ENCODE measurements at places on chromosomes 5 and 9.

DNA sequence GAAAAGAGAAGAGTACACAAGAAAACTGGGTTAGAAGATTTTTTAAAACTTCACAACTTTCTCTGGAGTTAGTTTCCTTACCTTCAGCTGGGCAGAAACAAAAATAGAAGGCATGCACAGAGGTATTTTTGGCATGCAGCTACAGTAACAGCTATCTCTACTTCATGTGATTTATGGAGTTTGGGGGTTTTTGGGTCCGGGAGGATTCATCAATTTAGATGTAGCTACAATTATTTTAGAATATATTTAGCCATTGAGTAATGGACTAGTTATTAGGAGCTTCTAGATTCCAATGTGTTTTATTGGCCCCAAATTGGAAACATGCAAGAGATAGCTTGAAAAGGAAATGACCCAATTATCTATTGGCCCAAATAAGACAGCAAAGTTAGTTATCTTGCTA lies 91.6 kb upstream of the TNFAIP8 start:
- no peak for DNase-seq

GRCh38 chr9:130444565-130445221 lies at the start of gene ASS1:
Gene ASS1 (plus strand): TSS chr9:130444961. CDS start chr9:130452229, 7,268 bp downstream.
- no peak for DNase-seq

- no peak for DNase-seq
Observed at GRCh38 chr9:105697871-105698270, 3.5 kb downstream of the TMEM38B start.

DNA sequence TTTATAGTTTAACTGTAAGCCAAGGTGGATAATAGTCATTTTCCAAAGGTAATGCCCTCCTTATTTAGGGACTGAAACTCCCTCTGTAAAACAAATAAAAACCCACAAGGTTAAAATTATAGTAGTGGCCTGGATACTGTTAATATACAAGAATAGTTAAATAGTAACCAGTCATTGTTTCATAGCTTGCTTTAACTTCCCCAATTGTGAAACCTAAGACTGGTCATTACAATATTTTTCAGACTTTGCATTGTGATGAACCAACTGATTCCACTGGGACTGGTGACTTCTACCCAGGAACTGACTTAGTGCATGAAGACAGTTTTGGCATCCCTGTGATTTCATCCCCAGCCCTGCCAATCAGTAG lies 162.6 kb downstream of the SMC2 start:
- DNase-seq = no peak

DNA sequence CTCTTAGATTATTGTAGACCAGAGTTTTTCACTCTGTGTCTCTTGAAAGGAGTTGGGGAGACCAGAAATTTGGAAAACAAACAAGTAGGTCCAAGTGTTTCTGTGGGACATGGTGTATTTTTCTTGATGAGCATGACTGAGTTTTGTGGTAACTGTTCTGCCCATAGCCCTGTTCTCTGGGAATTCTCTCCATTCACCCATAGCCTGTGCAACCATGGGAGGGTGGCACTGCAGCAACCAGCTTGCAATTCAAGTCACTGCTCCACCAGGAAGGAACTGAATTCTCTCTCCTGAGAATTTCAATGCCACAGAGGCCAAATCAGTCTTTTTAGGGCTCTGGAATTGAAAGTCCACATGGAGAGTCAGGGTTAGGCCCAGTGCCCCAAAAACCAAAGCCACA lies 475.3 kb upstream of the TRPC7 start:
- DNase-seq = no peak

DNA sequence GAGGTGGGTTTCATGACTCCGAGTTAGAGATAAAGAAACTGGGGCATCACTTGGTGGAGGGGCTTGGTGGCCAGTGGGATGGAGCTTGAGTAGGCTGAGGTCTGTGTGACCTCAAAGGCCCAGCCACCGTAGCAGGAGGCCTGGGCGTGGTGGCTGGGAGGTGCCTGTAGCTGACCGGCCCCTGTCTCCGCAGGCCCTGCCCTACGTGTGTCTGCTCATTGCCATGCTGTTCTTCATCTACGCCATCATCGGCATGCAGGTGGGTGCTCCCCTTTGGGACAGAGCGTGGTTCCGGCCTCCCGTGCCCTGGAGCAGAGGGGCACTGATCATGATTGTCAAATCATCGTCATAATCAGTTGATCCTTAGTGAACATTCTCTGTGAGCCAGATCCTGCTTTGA lies 196.2 kb downstream of the CACNA1B start:
- DNase-seq = no peak

GRCh38 chr5:148014276-148014675 lies 49.5 kb upstream of the SPINK5 start:
- no peak for DNase-seq

DNA sequence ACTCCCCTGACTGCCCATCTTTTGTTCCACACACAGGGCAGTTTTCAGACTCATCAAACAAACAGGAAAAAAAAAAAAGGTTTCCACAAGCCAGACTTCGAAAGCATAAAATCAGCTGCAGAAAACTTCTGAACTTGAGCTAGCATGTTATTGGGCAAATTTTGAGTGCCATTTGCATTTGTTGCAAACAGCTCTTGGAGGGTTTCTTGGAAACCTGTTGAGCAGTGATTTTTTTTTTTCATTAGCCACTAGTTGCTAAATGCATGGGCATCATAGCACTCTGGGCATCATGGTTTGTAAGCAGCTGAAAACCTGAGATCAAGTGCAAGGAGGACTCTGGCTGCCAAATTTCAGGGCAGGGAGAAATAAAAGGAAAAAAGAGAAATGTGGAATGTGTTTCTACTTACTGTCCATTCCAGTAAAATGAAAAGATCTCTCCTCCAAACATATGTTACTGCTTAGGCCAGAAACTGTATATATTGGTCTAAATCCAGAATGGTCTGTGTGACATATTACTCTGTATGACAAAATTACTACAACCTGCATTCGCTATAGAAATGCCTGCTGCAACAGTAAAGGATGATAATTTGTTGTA lies 85.2 kb upstream of the SMIM23 start:
- no peak for DNase-seq

DNA sequence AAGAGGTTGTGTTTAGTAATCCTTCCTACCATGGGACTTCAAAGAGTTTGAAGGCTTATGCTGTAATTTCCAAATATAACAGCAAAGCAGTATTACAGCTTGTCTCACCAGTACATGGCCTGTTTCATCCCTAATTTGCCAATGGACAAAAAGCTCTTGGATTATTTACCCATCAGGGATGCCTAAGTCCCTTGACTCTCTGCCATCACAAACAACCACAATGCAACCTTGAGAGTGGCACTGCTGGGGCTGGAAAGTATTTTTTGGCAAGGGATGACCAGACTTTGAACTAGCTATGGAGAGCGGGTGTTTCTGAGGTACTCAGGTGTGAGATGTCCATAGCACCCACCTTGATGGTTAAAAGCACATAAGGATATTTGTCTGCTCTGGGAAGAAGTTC lies 9.1 kb downstream of the MAMDC2 start:
- no peak for DNase-seq

DNA sequence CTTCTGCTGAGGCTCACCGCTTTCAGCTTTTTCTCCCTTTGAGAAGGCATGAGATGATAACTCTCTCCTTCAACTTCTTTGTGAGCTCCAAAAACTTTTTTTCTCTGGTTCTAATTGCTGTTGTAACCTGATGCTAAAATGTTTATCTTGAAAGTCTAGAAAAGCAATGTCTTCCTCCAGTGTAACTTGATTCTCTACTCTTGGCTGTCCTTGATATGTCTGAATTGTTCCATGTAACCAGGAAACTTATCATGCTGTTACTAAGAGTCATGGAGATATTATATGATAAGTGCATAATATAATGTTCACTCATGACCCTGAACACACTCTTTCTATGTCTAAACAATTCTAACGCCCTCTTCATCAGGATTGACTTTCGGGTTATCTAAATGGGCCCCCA lies 128.0 kb upstream of the ABCA1 start:
- DNase-seq = no peak

DNA sequence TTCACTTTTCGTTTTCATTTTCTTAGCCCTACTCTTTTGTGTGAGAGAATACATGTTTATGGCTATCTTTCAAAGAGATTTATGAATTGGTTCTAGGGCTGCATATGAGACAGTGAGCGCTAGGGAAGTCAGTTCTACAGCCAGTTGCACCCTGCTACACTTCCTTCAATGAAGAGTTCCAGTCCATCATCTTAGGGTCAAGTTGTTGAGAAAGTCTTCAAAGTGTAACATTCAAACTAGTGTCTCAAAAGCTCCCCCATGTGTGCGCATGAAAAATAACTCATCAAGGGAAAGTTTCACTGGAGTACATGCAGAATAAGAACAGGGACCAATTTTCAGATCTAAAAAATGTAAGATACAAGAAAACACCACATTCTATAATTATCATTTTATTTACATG lies 317.2 kb downstream of the DEPDC1B start:
- no peak for DNase-seq

- no peak for DNase-seq
Observed at GRCh38 chr5:133340002-133340755, 272.2 kb downstream of the FSTL4 start.

DNA sequence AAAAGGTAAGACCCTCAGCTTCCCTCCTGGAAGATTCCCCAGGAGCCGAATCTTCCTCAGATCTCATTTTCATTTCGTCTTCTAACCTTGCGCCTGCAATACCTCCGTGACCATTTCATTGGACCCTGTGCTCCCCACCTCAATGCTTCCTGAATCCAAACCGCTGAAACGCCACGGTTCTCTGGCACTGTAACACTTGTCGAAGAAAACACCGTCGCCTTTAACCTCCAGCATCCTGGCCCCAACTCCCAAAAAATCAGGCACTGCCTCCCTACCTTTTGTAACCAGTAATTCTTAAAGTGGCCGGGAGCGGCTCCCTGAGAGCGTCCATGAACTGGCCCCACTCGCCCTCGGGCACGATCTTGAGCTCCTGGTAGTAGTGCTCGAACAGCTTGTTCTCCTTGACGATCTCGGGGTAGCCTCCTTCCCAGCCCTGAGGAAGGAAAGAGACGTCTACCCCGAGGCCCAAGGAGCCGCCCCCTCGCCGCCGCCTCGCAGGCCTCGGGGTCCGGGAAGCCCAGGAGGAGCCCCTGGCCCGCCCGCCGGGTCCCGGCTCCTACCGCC lies 438 bp downstream of the NSUN2 start:
- no peak for DNase-seq

GRCh38 chr9:69696802-69697201 lies 24.6 kb upstream of the APBA1 start:
- DNase-seq = no peak

- no peak for DNase-seq
Observed at GRCh38 chr5:80054682-80055081, 19.5 kb downstream of the THBS4 start.

GRCh38 chr9:132989414-132989996 lies 11.0 kb downstream of the GFI1B start:
- no peak for DNase-seq

DNA sequence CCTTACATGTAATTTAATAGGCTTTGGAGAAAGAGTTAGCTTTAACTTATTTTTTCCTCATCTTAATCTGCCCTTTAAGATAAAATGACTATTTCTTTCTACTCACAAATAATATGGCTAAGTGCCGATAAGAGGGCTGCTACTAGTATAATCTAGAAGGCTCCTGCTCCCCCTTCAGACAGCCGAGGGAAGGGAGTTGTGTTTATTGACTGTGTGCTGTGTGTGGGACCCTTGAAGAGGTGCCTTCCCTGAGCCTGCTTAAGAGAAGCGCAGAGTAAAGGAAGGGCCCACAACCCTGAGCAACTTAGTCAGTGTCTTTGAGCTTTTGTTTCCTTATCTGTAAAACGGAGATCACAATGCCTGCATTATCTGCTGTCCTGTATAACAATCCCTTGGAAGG lies 28.1 kb upstream of the CKMT2 start:
- DNase-seq = no peak

GRCh38 chr5:160504906-160505305 lies 83.3 kb downstream of the PTTG1 start:
- no peak for DNase-seq

- no peak for DNase-seq
Observed at GRCh38 chr9:81850724-81851123, 77.5 kb upstream of the SPATA31D4 start.

- DNase-seq = no peak
Observed at GRCh38 chr5:72293495-72294055, 26.5 kb downstream of the MRPS27 start.

- DNase-seq = no peak
Observed at GRCh38 chr9:35611230-35611797, 6.3 kb downstream of the TESK1 start.

DNA sequence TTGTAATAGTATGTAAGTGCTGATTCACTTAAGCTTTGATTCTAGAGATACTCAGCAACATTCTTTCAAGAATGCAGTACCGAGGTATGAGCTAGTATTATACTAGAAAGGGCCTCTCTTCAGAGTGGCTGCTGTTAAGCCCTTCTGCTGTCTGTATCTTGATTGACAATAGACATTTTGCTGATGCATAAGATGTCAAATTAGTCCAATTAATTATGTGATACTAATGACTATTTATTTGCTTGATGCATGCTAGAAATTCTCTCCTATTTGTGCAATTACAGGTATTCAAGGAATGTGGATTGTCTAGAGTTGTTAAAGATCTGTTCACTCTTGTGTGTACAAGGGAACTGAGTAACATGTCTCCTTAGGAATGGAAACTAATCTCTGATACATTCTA lies 92.3 kb upstream of the PTGER4 start:
- DNase-seq = no peak

DNA sequence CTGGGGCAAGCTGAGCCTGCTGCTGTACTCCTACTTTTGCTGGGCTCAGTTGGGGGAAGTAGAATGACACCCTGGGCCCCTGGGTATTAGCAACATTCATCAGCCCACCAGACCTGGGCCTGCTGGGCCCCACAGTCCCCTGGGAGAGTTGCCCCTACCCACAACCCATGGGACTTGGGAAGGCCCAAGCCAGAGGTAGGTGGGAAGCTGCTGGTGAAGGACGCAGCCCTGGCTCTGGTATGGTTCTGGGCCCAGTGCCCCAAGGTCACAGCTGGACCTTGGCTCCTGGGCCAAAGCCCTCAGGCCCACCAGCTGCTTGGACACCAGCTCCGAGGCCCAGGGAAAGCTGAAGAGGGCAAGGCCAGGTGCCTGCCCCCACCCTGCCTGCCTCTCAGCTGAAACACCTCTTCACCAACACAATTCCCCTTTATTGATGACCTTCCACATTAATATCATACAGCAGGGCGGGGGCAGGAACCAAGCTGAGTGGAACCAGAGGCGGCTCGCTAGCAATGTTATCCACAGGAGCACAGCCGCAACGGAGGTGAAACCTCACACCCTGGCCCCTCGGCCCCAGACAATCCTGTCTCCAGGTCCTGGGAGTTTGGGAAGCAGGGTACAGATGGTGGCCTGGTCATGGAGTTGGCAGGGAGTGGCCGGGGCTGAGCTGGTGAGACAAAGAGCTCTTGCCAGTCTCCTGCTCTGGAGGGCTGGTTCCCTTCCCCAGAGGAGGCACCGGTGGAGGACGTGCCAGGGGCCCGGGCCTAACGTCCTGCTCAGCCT lies 13.7 kb downstream of the DOLPP1 start:
- no peak for DNase-seq

- DNase-seq = no peak
Observed at GRCh38 chr5:71969460-71969859, 137.8 kb upstream of the MAP1B start.

DNA sequence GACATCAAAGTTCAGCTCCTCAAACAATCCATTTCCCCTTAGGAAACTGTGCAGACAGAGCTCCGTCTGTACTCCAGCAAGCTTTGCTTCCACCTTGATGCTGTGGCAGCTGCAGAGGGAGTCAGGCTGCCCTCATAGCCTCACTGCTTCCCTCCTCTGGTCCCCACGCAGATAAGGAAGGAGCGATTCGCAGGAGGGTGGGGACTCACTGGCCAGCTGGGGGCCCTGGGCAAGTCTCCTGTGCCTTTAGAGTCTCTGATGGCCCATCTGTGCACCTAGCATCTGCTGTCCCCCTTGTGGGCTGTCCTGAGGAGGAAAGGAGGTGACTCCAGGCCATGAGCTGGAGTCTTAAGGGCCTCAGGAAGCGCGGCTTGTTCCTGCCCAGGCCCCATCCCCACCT lies 121.5 kb downstream of the ENTREP1 start:
- DNase-seq = no peak

All from NCI-H187 treated with DMSO at 0.1 percent for 48 hours (cell line).